ENCODE measurements at places on chromosomes 6 and 20.

- 0 out of 3 replicates have a peak, but pooled peaks cover 4% of the 10 kb centered on the region for H3K27me3 ChIP-seq
- no peak for DNase-seq
- H3K4me1 ChIP-seq = no peaks in the 10 kb centered on the region
- no peak overlapping the region for H3K27ac ChIP-seq
These were observed 31.3 kb upstream of the MYLIP start for GRCh38 chr6:16097382-16098171.

- H3K27ac ChIP-seq = no peak overlapping the region
- peaks cover 15% of the 10 kb centered on the region for H3K27me3 ChIP-seq
These were observed 65.2 kb upstream of the GPR6 start for GRCh38 chr6:109912952-109913351.

GRCh38 chr20:63829945-63830835, 874 bp downstream of the ZBTB46 start:
- H3K36me3 ChIP-seq = no peaks in the 10 kb centered on the region
- peak overlapping the region; percentile 78 for H3K4me3 ChIP-seq
- no peak overlapping the region for H3K27ac ChIP-seq
- H3K4me1 ChIP-seq = peaks cover 58% of the 10 kb centered on the region
- no peak for DNase-seq

DNA sequence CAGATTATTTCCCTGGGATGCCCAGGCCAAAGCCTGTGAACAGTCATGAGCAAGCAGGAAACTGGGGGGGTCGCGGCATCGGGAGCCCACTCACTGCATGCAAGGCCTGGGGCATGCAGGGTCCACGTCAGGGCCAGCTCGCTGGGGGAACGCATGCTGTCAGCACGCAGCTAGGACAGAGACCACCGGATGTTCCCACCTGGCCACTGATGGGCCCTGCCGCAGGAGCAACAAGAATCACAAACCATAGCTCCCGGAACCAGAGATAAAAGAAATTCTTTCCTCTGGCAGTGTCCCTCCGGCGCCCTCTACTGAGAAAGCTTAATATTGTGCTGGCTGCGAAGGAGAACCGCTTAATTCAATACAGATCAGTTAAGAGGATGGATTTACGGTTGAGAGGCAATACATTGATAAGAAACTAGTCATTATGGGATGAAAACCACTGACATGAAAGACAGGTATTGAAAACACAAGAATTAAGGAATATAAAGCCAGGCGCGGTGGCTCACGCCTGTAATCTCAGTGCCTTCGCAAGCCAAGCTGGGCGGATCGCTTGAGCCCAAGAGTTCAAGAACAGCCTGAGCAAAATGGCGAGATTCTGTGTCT, 32.6 kb downstream of the C6orf15 start:
- peaks cover 6% of the 10 kb centered on the region for H3K4me1 ChIP-seq
- no peak overlapping the region for H3K4me3 ChIP-seq

Measured in HepG2 (cell line).